Naive thymus-derived CD4-positive, alpha-beta T cell (primary cell): ENCODE measurements at places on chromosomes 11 and 22.

DNA sequence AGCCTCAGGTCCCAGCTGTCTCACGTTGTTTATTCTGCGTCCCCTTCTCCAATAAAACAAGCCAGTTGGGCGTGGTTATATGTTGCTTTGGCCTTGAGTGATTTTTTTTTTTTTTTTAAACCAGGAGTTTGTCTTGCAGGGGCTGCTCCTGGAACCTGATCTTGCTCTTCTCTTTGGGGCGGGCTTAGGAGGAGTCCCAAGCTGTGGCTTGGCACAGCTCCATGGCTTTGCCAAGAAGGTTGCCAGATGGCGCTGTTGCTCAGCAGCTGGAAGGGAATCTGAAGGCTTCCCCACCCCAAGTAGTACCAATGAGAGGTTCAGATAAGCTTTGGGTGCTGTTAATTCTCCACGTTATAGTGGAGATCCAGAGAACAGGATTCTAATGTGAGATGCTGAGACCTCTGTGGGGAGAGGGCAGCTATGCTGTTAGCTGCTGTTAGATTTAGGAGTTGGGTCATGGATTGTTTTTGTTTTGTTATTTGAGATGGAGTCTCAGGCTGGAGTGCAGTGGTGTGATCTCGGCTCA, 2.0 kb upstream of the FERMT3 start:
- peak; percentile 81 for DNase-seq

- no peak for DNase-seq
These were observed 29.9 kb upstream of the LRRC32 start for GRCh38 chr11:76700177-76701100.

DNA sequence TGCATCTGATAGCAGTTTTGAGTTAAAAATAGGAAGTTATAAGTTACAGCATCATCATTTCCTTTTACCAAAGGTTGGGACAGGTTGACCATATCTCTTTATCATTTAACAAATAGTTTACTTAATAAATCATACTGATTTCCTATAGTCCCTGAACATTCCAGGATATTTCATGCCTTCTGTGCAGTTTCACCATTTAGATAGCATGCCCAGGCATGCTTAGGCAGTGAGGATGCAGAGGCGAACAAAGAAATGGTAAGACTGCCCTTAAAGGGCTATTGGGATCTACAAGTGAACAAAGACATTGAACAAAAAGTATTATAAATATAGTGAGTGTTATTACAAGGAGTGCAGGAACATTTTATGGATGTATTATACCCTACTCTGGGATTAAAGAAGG, 96.4 kb downstream of the PRMT3 start:
- no peak for DNase-seq

DNA sequence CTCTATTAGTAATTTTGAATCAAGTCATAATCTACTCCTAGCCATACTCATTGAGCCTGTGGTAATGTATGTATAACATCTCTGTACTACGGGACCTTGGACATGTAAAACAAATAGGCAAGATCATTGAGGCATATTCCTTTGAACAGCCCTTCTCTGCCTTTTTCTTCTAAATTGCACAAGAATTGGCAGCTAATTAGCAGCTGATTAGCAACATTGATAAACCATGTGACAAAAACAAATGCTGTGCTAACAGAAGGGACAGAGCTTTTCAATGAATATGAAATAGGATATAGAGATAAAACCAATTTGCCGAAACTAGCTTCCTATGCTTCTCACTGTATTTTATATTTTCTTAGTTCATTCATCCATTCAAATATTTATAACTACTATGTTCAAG, 1474.2 kb downstream of the FAM181B start:
- DNase-seq, result no peak
